ENCODE measurements at places on chromosomes 3 and 15.
A peak's percentile ranks its signal among the peaks of the same experiment; 100 is the strongest.

DNA sequence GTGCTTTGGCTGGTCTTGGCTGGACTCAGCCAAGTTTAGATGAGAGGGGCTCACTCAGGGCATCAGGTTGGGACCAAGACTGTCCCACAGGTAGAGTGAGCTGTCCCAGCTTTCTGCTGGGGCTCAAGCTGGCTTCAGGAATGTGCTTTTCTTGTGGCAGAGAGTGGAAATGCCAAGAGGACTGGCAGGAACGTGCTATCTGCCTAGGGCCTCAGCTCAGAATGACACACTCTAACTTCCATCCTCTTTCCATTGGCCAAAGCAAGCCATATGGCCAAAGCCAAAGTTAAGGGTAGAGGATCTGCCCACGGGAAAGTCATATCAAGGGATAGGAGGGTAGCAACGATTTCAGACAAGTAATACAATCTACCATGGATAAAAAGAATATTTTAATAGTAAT lies 178.8 kb downstream of the ABHD5 start:
- no peak for DNase-seq

GRCh38 chr15:45499426-45499825 lies 23.1 kb downstream of the SLC30A4 start:
- DNase-seq: no peak

GRCh38 chr3:30073622-30074021 lies 532.8 kb upstream of the TGFBR2 start:
- DNase-seq: no peak

DNA sequence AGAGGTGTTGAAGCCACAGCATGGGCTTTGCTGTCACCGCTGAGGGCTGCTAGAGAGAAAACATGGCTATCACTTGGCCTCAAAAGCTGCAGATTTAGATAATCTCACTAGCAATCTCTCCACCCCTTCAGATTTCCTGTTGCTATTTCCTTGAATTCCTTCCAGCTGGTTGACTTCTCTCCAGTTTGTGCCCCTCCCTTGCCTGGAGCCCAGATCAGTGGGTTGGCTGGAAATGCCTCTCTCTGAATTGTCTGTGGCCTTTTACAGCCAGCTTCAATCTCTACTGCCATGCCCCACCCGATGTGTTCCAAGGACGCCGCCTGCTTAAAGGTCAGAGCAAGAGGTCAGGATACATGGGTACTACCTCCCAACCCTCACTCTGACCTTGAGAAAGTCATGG lies 294.1 kb downstream of the NTRK3 start:
- DNase-seq: no peak

DNA sequence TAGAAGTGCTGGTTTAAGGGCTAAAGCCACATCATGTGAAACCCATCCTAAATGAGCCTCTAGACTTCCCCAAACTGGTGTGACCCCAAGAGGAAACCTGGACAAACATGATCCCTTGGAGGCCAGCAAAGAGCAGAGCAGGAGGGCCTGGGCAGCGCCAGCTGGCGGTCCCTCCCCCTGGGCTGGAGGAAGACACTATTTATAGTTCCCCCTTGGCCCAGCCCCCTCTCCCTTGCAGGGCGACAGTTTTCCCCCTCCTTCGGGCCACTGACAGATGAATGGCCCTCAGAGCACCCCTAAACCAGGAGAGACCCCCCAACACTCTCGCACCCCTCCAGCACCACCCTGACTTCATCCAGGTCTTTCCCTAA lies 2.9 kb downstream of the UCN2 start:
- DNase-seq: no peak

DNA sequence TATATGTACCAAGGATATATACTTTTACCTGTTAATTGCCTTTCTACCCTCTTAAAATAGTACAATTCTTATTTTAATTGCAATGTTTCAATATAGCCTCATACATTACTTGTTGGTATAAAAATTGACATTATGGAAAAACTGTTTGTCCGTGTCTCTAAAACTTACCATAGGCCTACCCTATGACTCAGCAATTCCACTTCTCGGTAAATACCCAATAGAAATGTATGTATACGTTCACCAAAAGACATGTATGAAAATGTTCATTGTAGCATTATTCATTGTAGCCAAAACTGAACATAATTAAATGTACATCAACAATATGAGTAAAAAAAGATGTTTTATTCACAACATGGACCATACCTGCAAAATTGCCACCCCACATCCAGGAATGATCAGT lies 679.2 kb upstream of the UBE2E2 start:
- no peak for DNase-seq

DNA sequence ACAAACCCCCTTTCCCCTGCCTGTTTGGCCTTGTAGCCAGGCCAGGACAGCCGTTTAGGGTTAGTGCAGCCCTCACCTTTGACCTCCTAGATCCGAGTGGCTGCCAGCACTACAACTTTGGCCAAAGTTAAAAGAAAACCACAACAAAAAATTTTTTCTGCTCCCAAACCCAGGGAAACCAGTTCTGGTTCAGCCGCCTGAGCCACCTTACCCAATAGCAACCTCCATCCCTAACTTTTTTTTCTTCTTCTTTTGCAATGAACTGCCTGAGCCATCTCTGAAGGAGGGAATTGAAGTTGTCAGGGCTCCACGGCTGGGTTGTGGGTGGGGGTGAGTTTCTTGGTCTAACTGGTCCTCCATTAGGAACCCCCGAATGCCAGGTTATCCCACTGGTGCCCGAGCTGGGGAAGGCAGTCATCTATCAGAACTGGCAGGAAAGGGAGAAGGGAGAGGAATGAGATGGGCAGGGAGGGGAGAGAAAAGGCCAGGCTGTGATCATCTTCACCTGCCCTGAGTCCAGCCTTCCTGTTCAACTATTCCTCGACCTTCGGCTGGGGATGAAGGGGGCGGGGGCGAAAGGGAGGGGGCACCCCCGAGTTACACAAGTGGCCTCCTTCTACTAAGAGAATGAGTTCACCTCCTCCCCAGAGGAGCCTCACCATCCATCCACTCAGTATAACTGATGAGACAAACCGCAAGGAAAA lies 6.2 kb upstream of the NR2F2 start:
- DNase-seq: peak; percentile 61

DNA sequence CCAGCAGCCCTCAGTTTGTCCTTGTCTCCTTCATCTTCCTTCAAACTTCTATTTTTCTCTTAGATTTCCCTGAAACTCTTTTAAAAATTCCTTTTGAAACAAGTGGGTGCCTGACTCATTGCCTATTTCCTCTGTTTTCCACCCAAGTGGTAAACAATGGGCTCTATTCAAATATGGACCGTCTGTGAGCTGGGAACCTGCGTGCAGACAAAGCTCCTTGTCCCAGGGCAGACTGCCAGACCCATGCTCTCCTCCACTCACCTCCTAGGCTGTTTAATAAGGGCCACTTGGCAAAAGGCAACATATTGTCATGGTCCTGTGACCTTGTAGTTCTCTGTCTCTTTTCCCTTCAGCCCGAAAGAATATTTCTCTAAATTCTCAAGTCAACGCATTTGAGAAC lies 332.7 kb upstream of the THBS1 start:
- no peak for DNase-seq

- no peak for DNase-seq
Measured at GRCh38 chr3:16245609-16246008, 19.1 kb downstream of the DPH3 start.

- no peak for DNase-seq
Measured at GRCh38 chr15:83733691-83734090, 79.8 kb downstream of the ADAMTSL3 start.

DNA sequence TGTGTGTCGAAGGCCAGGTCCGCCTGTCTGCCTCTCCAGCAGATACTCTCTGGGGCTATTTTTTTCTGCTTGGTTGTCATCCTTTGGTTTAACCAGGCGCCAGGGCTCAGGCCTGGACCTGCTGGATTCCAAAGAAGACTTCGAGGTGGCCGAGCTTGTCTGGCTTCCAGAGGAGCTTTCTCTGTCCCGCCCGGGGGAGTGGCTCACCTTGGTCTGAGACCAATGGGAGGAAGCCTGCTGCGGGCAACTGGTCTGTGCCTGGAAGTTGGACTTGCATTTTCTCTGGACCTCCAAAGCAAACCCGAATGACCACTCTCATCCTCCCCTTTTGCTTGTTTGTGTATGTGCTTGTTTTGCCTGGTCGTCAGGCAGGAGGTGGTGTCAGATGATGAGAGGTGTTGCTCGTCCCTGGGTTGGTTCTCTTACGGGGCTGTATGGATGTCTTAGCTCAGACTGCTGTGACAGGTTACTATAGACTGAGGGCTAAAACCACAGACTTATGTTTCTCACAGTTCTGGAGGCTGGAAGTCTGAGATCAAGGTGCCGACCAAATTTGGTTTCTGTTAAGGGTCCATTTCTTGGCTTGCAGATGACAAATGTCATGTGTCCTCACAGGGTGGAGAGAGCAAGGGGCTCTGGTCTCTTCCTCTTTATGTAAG lies 19.3 kb downstream of the IGF1R start:
- peak; percentile 14 for DNase-seq

DNA sequence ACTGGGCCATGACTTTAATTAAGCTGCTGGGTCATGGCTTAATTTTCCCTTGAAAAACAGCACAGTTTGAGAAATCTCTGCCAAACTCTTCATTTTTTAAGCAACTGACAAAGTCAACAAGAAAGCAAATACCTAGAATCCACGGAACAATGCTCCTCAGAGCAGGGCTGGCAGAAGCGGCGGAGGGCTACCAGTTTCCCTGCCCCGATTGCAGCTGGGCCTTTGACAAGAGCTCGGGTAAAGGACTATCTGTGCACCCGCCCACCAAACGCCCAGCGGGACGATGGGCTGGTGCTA lies 1.2 kb downstream of the GOLIM4 start:
- DNase-seq: peak; percentile 79

- no peak for DNase-seq
Measured at GRCh38 chr3:118495206-118495605, 539.4 kb downstream of the IGSF11 start.

DNA sequence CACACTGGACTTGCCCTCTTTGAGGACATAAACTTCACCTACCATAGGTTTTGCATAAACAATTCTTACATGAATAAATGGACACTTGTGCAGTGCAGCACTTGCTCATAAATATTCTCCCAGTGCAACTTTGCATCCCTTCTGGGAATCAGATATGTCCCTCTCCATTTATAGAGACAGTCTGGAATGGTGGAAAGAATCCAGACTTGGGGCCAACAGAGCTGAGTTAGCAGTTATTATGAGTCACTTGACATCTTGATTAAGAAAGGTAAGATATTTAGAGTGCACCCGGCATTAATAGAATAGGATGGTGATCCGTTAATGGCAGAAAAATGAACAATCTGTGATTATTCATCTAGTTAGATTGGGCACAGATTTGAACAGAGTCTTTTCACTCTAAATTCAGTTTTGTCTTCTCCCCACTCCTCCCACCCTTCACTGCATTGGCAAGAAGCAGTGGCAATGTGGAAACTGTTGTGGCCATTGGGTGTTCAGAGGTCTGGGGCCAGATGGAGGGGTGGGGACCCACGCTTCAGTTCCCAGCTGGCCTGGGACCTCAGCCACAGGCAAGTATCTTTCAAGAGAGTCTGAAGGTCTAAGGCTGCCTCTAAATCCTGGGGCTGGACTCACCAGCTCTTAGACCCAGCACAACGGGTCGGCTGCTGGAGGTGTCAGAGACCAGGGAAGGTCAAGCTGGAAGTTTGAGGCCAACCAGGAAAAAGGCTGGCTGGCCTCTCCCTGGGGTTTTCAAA lies 58.9 kb upstream of the KY start:
- DNase-seq: no peak

DNA sequence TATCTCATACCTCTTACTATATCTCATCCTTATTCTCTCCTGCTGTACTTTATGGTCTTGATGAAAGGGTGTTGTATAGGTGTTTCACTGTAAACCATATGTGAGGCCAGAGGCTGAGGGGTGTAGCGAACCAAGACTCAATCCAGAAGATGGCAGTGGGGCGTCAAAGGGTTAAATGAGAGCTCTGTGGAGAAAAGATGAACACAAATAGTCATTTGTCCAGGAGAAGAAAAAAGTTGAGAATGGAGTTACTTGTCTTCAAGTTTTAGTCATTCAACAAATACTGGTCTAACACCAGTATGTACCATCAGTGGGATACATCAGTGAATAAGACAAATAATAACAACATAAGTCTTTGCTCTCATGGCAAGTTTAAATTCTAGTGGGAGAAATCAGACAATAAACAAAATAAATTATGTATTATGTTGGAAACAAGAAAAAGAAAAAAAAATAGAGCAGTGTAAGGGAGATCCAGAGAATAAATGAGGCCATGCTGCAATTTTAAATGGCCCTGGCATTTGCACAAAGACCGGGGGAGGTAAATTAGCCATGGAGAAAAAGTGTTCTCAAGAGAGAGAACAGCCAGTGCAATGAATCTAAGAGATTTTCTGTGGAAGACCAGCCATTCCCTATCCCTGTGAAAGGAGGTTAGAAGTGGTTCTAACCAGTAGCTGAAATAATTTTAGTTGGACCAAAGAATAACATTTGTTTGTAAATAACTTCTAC lies 77.0 kb upstream of the UMPS start:
- no peak for DNase-seq

DNA sequence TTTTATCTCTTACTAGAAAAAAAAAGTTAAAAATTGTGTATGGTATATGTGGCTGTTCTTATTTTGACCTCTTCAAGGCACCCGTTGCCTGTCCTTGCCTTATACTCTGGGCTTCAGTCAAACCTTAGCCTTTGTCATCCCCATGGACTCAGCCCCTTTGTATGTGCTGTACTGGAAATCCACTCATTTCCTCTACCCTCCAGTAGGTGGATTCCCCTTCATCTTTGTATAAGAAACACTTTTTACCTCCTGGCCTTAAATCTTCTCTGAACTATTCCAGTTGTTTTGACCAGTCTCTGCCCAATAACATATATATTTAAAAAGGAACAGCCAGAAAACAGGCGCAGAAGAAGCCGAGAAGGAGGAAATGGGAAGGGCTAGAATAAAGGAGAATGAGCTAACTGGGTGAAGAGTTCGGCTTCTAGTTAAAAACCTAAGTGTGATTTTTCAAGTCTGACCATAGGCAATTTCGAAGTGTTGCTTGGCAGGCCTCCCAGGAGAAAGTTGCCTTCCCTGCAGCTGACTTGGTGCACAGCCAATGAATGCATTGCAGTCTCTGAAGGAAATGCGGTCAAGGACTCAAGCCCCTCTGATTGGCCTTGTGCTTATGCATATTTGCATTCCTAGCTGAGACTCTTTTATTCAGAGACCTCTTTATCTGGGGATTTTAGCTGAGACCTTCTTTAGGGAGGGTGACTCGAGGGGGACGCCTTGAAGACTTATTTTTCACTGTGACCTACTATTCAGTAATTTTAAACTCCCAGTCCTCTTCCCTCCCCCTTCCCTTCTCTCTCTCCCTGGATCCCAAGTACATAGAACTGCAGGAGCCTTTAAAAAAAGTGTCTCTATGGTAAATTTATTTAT lies 277.4 kb downstream of the ROBO1 start:
- DNase-seq: peak; percentile 25

DNA sequence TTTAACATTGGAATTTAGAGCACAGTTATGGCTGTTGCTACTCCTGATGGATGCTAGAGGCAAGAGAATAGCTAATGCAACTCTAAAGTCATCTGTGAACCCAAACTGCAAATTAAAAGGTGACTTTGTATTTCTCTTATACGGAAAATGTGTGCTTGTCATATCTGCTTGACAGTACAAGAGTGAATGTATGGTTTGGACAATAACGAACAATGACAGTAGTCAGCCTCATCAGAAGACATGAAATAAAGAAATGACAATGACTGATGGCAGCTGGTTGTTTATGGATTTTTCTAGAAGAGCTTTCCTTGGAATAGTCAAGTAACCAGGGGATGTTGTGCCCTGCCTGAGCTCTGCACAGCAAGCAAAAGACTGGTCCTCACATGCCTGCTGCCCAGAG lies 168.8 kb upstream of the FEZF2 start:
- no peak for DNase-seq
